ENCODE measurements at places on chromosomes 7 and 10.

- no peak for DNase-seq
These were observed 548 bp upstream of the BNIP3 start for GRCh38 chr10:131982185-131982756.

GRCh38 chr10:125001313-125002046, 59.6 kb downstream of the ZRANB1 start:
- no peak for DNase-seq

DNA sequence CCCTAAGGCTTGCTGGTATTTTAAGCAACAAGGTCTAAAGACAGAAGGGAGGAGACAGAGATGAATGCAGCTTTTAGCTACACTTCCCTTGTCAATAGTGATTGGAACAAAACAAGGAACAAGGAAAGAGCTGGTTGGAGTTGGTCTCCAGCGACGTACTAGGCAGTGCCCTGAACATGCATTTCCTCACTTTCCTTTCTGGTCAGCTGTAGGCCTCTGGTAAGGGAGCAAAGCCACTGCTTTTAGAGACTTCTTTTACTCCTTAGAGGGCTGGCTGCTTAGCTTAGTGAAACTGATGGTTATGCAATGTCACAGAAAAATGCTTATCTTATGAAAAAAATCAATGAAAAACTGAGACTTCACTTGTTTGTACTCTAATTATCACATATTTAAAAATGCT, 75.5 kb upstream of the TRIL start:
- no peak for DNase-seq

GRCh38 chr10:130483691-130484467, 347.7 kb downstream of the GLRX3 start:
- no peak for DNase-seq

DNA sequence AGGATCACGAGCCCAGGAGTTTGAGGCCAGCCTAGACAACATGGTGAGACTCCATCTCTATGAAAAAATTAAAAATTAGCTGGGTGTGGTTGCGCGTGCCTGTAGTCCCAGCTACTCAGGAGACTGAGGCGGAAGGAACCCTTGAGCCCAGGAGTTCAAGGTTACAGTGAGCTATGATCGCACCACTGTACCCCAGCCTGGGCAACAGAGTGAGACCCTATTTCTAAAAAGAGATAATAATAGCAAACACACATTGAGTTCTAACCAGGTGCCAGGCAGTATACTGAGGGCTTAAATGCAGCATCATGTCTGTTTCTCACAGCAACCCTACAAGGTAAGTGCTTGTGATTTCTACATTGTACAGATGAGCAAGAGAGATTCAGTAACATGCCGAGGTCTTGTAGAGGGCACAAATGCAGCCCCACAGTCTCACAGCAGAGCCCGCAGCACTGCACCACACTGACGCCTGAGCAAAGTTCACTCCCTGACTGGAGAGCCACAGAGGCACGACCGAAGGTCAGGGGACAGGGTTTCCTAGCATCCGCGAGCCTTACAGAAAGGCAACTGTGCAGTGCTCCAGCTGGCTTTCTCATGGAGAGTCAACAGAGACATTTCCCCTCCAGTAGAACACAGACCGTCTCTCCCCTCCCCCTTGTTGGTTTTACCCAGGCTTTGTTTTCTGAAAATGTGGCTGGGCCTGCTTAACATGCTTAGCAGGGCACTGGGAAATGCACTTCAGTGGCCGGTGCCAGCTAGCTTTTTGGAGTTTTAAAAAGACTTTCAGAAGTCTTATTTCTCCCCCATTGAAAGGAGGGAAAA, 36.5 kb downstream of the PDSS1 start:
- DNase-seq: no peak

DNA sequence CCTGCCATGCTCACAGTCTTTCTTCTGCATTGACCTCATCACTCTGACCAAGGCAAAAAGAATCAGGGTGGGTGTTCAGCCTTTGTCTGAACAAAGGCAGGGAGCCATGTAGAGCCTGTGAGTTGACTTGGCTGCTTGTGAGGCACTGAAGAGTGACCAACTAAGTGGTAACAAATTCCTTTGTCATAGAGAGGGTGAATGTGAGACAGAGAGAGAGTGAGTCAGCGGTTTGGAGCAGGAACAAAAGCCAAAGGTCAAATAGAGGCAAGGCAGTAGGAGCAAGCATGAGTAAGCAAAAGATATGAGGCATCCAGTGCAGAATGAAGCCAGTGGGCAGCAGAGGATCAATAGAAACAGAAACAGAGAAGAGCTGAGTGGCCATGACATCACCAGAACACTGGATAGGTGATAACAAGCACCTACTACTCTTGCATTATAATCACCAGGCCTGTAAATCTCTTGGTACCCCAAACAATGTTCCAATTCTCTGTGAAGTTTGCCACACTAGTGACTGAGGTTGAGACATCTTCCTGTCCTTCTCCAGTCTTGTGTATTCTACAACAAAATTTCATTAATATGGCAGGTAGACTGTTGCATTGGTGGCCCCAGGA, 116.2 kb upstream of the LAMB4 start:
- DNase-seq: peak; percentile 40

- no peak for DNase-seq
These were observed 399.4 kb downstream of the PLXDC2 start for GRCh38 chr10:20215547-20216152.

DNA sequence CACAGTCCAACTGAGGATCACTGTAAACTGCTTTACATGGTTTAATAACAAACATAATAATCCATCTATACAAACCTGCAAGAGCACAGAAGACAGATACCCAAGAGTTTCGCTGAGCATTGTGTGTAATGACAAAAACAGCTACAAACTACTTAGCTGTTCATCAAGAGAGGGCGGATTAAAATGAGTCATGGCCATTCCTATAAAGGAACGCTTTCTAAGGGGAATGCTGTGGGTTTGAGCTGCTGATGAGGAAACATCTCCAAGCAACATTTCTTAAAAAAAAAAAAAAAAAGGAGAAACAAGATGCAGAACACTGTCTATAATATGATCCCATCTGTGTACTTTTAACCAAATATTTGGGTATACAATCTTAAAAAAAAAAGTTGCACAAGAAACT, 33.8 kb downstream of the VOPP1 start:
- no peak for DNase-seq

DNA sequence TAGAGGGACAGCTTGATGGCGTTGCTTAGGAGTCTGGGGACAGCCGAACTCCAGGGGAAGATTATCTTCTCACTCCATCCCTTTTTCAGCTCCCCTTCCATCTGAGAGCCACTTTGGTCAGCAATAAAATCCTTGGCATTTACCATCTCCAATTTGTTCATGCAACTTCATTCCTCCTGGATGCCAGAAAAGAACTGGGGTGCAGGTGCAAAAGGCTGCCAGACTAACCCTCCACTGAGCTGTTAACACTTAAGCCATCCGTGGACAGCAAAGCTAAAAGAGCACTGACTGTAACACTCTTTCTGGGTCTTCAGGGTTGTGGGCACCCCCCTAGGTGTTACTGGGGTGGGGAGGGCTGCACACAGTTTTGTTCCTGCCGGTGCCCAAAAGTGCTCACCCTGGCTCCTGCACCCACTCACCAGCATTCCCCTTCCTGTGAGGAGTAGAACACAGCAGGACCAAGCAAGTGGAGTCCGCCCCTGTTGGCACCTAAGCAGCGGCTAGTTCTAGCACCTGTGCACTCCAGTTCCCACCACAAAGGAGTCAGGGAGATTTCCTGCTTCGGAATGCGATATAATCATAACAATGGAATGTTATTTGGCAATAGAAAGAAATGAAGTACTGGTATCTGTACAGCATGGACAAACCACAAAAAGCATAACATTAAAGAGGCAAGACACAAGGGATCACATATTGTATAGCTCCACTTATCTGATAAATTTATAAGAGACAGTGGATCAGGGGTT, 95.1 kb downstream of the NPY start:
- DNase-seq: no peak

- no peak for DNase-seq
These were observed 83.3 kb upstream of the KLF6 start for GRCh38 chr10:3868271-3868664.

GRCh38 chr10:132121511-132121830, 55.7 kb downstream of the JAKMIP3 start:
- no peak for DNase-seq

DNA sequence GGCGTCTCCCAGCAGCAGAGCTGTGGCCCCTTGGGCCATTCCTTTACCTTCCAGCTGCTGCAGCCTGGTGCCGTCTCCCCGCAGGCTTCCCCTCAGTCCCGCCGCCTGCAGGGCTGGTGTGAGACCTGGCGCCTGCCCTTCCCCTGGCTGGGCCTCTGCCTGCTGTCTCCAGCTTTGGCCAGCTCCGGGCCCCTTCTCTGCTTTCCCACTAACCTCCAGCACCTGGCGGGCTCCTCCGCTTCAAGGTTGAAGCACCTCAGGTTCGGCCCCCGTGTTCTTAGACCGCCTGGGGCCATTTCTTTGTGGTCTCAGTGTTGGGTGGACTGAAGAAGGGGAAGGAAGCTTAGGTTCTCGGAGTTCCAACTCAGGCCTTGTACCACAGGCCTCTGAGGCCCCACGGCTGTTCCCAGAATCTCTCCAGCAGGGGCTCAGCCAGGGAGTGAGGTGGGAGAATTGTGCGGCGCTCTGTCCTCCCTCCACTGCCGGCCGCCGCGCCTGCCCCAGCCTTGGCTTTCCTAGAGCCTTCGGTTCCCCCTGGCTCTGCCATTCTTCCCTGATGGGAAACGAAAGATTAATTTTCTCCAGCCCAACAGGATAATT, 30.3 kb downstream of the GBX1 start:
- DNase-seq: no peak

- peak; percentile 51 for DNase-seq
These were observed 95.4 kb downstream of the HIPK2 start for GRCh38 chr7:139682136-139683013.

DNA sequence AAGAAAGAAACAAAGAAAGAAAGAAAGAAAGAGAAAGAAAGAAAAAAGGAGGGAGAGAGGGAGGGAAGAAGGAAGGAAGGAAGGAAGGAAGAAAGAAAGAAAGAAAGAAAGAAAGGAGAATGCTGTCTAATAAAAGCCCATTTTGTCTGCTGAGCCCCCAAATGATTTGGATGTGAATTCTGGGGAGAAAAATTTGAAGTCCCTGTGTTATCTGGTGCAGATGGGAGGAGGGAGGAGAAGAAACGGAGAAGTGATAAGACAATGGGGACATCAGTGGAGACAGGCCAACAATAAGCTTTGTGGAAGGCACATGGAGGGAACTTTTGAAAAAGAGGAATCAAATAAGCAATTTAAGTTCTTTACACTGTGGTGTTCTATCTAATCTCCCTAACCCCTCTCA, 24.6 kb upstream of the TMEM273 start:
- DNase-seq: peak; percentile 75

DNA sequence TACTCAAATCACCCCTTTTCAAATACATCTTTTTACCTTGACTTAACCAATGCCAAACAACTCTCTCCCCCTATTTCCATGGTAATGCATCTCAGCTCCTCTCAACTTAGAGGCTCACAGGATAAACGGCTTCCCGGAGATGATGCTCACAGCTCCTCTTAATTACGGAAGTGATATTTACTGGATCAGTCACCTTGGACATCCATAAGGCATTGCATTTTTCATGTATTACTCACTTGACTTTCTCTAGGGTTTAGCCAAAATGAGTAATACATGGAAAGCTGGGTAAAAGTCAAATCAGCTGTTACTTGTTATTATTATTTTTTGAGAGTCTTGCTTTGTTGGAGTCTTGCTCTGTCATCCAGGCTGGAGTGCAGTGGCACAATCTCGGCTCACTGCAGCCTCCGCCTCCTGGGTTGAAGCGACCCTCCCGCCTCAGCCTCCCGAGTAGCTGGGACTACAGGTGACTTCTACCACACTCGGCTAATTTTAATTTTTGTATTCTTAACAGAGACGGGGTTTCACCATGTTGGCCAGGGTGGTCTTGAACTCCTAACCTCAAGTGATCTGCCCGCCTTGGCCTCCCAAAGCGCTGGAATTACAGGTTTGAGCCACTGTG, 73.3 kb upstream of the RHEB start:
- no peak for DNase-seq

DNA sequence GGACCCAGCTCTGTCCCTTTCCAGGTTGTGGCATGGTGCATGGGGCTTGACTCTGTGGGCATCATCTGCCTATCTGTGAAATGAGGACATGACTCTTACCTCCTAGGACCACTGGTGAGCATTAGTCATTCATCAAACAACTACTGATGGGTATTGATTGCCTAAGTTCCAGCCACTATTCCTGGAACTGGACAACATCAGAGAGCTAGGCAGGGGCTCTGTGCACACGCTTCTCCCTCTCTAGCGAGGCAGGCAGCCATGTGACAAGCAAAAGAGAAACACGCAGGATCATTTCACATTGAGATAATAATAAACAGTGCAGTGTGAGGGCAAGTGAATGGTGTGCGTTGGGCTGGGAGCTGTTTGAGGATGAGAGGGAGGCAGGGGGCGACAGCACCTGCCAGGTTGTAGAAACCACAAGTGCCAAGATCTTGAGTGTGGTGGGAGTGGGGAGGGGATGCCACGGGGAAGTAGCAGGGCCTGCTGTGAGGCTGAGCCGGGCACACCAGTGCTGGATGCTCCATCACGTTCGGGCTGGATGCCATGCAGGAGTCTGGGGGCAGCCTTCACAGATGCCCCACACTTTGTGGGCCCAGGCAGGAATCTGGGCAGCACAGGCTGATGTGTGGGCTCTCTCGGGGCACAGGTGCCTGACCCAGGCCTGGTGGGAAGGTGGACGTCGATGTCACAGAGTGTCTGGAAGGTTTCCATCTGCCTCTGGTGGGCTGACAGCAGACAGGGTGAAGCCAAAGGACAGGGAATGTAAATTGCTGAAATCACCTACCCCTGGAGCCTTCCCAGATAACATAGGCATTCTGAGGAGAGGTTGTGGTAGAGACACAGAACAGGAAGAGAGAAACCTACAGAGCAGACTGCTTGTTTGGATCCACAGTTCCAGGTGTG, 405.5 kb downstream of the RPS24 start:
- DNase-seq: no peak

- DNase-seq: no peak
These were observed 140.0 kb downstream of the CHCHD3 start for GRCh38 chr7:132941905-132942304.

DNA sequence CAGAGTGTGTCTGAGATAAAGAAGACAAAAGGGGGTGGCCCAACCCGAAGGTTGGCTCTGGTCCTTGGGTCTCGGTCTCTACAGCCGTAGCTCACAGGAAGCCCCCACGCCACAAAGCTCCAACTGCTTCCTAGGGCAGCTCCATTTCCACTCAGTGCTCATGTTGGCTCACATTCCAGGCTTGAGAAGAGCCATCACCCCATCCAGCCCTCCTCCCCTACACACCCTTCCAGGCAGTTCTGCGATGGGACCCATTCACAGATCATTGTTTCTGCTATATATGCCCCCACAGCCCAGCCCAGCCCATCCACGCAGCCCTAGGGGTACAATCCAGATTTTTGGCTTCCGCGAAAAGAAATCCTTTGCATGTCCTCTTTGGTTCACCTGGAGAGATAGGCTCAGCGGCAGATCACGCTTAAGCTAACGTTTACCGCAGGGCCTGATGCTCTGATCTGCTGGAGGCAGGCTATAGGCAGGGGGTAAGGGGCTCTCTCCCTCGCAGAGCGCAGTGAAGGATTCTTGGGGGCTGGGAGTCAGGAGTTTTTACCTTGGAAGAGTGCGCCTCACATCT, 6.2 kb upstream of the HOXA11 start:
- DNase-seq: no peak

All from hematopoietic multipotent progenitor cell treated with erythropoietin and hydrocortisone succinate and interleukin-3 and kit ligand, for 4 days (in vitro differentiated cells).